ENCODE measurements at places on chromosomes 7 and 10.

GRCh38 chr10:45444976-45445898 lies 71.2 kb downstream of the ALOX5 start:
- DNase-seq, result peak; percentile 12

GRCh38 chr10:70615784-70616522 lies 13.4 kb upstream of the PRF1 start:
- DNase-seq, result no peak

DNA sequence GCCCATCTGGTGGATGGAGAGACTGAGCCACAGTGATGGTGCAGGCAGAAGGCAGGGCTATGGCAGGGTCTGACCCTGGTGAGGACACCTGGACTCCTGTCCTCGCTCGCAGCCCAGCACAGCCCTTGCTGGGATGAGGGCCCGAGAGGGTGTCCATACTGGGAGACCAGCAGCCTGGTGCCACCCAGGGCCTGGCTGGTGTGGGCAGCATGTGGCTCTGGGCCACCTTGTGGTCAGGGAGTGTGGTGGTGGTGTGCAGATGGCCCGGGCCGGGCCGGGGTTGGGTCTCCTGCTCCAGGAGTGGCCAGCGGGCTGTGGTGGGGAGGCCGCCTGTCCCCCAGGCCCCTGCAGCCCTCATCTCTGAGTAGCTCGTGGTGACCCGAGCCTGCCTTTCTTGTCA lies 14.9 kb downstream of the ADCY1 start:
- no peak for DNase-seq

GRCh38 chr7:116511552-116512519 lies 12.3 kb downstream of the CAV2 start:
- no peak for DNase-seq

GRCh38 chr7:155724327-155725005 lies 80.0 kb downstream of the RBM33 start:
- DNase-seq, result no peak

GRCh38 chr10:11899067-11899876 lies 76.1 kb downstream of the PROSER2 start:
- no peak for DNase-seq

DNA sequence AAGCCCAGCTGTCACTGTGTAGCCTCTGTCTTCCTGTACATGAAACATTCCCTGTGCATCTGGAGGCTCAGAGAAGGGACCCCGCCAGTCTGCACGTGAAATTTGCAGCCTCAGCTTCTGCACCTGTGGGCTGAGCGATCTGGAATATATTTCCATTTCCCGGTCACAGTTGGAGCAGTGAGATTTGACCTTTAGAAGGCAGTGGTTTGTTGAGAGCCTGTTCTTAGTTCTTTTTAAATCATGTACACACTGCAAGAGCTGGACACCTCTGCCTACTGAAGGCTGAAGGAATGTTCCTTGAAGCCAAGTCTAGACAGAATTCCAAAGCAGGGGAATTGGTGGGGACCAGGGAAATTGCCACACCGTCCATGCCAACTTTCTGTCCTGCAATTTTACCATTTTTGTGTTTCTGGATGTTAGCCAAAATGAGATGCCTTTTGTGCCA lies 706.6 kb downstream of the INHBA start:
- no peak for DNase-seq

- DNase-seq, result no peak
These were observed 9.5 kb upstream of the FRA10AC1 start for GRCh38 chr10:93711891-93712290.

DNA sequence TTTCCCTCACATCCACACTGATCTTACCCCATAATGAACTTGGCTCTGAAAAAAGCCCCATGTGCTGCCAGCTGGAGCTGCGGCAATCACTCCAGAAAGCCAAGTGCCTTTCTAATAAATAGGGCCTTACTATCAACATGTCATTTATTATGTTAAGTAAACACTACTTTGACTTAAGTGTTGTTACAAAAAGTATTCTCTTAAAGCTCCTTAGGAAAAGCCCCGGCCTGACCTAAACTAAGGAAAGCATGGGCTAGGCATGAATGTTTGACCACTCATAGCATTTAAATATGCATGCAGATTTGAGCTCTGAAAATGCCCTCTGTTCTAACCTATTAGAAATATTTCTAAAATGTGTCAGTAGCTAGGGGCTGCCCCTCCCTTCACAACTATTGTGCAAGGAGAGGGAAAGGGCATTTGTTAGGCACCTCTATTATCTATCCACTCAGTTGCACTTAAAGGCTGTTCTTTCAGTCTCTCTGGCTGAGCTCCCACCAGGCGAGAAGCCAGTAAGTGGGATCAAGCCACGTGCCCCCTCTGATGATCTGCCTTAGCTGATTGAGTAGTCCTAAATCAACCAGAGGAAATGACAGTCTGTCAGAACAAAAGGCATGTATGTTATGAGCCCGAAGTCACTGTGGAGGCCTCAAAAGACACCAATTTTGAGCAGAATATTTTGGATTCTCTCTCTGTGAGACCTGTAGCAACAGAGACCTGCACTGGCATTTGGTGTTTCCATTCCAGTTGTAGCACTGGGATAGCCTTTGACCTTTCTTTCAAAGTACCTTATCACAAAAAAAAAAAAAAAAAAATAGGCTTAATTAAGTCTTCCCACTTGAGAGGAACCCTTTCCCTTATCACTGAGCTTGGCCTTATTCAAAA lies 77.1 kb downstream of the ITGB8 start:
- no peak for DNase-seq

- DNase-seq, result no peak
These were observed 129.2 kb downstream of the TES start for GRCh38 chr7:116339564-116339963.

- DNase-seq, result no peak
These were observed 67.2 kb downstream of the EBF3 start for GRCh38 chr10:129896860-129897200.

DNA sequence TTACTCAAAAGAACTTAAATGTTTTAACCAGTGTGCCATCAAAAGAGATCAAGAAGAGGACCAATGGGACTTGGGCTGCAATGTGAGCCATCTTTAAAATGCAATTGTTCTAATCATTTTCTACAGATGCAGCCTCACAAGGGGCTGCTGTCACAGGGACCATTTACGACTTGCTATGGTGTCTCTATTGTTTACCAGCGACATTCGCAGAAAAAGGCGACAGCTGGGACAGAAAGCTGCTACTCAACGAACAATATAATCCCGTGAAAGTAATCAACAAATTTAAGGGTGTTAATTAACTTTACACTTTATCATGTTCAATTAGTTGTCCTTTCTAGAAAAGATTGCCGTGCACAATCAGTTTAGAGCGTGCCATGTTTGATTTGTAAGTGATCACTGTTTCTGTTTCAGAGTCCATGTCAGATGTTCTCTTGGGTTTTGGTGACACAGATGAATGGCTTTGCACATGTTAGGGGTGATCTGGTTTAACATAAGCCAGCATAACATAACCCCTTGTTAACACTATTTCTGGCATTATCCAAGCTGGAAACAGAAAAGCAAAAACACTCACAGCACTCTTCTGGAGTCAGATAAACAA lies 110.8 kb downstream of the HIBADH start:
- no peak for DNase-seq

- DNase-seq, result no peak
These were observed 122.3 kb downstream of the PPP1R3A start for GRCh38 chr7:113796557-113796956.

GRCh38 chr7:27099453-27100370 lies 2.8 kb downstream of the HOXA2 start:
- DNase-seq, result no peak

Measured in Peyer's patch (tissue), 4 donors.